ENCODE measurements at places on chromosomes 6 and 20.

- peak; percentile 29 for DNase-seq
Measured at GRCh38 chr20:10415013-10415650, 18.9 kb downstream of the MKKS start.

DNA sequence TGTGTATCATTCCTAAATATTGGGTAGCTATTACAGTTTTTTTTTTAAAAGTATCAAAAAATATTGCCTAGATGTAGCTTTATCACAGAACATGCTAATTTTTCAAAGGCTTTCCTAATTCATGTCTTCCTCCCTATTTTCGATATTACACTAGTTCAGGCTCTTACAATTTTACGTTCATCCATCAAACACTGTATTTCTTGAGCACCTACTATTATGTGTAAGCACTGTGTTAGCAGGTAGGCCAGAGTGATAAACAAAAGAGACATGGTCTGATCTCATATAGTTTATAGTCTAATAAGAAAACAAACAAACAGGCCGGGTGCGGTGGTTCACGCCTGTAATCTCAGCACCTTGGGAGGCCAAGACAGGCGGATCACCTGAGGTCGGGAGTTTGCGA is 69.5 kb downstream of the FAM217A start:
- no peak for DNase-seq

DNA sequence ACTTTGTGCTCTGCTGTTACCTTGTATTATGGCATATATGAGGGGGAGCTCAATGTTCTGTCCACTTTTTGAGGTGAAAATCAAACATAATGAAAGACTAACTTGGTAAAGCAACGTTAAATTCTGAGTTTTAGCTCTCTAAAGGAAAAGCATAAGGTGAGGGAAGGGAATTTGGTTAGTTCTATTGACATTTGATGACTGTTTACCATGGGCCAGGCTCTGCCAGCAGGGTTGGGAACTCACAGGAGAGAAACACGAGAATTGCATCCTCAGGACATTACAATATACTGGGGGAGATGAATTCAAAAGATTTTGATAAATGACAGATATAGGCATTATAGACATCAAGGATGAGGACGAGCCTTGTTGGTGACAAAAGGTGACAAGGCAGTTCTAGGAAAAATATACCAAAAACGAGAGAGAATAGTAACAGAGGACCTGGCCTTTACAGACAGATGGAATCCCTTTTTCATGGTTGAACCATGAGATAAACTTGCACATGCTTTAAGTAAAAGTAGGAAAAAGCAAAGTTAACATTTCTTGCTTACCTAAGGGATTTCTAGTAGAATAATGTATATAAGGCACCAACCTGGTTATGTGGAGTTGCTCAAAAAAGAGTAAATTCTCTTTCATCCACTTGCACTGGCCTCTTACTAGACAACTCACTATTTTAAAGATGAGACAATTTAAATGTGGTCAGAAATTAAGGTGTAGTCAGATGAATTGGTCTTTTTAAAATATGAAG is 191.4 kb downstream of the NKAIN2 start:
- DNase-seq: no peak

GRCh38 chr20:22582964-22583772 is 1.2 kb downstream of the FOXA2 start:
- DNase-seq: no peak

- no peak for DNase-seq
Measured at GRCh38 chr6:81237226-81237625, 515.3 kb downstream of the TENT5A start.

- no peak for DNase-seq
Measured at GRCh38 chr6:14922706-14923460, 323.0 kb upstream of the JARID2 start.

DNA sequence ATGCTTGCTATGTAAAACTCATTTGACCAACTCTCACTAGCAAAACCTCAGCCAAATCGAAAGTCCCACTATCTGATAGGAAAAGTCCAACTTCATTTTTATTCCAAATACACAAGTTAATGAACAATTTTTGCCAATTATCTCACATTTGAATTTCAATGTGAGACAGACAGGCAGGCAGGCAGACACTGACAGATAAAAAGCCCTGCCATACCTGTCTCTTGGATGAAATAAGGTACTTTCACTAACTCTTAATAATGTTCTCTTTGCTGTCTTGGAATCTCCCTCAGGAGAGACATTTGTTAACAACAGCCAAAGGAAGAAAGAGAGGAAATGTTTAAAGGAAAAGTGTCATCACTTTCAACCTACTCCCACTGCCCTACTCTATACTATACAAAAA is 82.0 kb downstream of the RNGTT start:
- DNase-seq: no peak

DNA sequence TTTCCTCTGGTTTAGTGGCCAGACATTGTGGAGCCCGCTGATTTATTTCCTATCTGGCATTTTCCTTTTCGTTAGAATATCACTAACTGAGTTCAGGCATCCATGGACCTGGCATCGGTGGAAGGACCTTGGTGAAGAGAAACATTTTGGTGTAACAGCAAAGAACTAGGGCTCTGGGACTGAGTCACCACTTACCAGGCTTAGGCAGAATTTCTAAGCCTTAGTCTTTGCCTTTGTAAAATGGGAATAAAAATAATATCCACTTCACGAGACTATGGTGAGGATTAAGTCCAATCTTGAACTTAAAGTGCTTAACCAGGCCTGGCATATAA is 42.0 kb upstream of the ENPP1 start:
- DNase-seq: no peak

GRCh38 chr6:133969921-133970295 is 16.9 kb downstream of the TBPL1 start:
- DNase-seq: no peak

DNA sequence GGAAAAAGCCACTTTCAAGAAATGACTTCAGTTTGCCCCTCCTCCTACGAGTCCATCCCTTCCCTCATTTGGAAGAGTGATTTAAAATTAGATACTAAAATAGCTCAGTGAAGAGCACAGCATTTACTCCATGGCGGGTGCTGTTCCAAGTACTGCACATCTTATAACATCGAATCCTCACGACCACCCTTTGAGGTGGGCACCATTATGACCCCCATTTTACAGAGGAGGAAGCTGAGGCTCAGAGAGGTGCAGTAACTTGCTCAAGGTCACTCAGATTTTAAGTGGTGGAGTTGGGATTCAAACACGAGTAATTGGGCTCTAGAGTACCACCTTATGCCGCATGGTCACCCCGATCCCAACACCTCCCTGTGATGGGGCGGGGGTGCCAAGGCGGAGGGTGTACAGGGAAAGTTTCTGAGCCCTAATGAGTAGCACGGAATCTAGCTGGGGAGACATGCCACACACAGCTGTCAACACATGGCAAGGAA is 25.5 kb downstream of the TTBK1 start:
- no peak for DNase-seq

DNA sequence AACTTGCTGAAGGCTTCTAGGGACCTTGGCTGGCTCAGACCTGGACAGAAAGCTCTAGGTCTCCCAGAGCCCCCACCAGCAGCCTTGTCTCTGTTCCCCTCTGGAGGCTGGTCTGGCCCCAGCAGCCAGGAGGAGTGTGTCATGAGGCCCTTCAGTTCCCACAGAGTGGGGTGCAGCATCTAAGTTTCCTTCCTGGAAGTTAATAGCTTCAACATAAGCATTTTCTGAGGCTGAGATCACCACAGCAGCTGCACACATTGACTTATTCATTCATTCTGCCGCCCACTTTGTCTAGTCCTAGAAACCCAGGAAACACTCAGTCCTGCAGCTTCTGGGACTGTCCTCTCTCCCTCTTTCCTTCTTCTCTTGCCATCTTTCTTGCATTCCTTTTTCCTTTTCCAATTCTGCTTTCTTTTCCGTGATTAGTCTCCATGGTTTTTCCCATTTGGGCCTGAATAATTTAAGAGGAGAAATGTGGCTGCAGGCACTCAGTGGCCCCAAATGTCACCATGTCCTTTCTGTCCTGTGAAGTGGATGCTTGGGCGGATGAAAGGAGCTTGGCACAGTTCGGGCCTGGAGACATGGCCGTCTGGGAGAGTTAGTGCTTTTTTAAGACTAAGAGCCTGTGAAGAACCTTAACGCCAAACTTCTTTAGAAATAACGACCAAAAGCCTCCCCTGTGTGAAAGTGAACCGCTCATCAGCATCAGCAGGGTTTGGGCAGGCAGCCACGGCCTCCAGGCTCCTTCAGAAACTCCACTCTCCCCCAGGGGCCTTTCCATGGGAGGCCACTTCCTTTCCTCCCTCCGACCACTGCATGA is 31.0 kb upstream of the PCMTD2 start:
- peak; percentile 86 for DNase-seq

DNA sequence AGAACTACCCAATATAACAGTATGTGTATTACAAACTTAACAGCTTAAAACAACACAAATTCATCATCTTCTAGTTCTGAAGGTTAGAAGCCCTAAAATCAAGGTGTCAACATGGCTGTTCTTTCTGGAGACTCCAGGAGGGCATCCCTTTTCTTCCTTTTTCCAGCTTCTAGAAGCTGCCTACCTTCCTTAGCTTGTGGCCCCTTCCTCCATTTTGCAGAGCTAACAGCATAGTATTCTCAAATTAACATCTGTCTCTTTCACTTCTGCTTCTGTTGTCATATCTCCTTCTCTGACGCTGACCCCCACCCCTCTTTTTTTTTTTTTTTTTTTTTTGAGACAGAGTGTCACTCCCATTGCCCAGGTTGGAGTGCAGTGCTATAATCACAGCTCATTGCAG is 52.8 kb upstream of the AKIRIN2 start:
- no peak for DNase-seq

DNA sequence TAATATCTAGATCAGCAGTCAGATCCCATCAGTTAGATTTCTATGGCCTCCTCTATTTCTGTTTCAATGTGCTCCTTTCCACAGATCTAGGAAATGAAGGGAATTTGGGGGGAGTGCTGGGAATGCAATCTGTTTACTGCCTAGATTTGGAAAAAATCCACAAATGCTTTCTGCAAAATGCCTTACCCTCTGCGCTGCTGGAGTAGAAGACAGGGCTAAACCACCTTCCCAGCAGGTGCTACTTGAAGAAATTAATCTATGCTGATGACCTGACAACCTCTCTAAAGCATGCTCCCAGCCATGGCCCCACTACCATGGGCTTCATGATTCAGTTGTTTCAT is 46.2 kb downstream of the LY86 start:
- DNase-seq: no peak

GRCh38 chr6:33273129-33273923 is 1.5 kb downstream of the RPS18 start:
- no peak for DNase-seq

DNA sequence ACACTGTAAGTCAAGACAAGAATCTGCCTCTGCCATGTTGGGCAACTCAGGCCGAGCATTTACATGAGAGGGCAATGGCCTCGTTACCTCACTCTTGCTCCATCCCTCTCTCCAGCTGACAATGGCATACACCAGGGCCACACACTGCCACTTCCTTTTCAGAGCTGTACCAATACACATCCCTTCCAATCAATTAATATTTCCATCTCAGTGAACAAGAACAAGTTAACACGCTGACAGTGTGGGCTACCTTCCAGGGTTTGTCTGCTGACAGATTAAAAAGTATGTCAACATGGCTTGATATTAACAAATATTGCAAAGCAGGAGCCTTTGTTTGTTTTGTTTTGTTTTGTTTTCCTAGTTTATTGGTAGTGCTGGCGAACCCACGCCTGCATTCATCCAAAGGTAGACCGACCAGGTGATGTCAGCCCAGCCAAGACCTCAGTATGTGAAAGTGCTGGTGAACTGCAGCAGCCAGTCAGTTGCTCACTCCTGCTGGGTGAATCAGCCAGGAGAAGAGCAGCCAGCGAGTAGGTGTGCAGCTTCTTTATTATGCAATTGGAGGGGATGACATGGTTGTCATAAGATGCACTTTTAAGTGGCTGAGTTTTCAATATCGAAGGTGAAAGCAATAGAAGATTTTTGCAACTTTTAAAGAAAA is 487.3 kb upstream of the JARID2 start:
- peak; percentile 66 for DNase-seq

GRCh38 chr20:13870170-13870748 is 85.4 kb downstream of the NDUFAF5 start:
- DNase-seq: no peak

- DNase-seq: no peak
Measured at GRCh38 chr6:29633534-29633905, 537 bp upstream of the GABBR1 start.

GRCh38 chr20:63830841-63831588 is at the start of gene ZBTB46:
TSS of gene ZBTB46 (minus strand) at chr20:63831264. CDS start at chr20:63790757, 40,507 bp downstream.
- DNase-seq: no peak

DNA sequence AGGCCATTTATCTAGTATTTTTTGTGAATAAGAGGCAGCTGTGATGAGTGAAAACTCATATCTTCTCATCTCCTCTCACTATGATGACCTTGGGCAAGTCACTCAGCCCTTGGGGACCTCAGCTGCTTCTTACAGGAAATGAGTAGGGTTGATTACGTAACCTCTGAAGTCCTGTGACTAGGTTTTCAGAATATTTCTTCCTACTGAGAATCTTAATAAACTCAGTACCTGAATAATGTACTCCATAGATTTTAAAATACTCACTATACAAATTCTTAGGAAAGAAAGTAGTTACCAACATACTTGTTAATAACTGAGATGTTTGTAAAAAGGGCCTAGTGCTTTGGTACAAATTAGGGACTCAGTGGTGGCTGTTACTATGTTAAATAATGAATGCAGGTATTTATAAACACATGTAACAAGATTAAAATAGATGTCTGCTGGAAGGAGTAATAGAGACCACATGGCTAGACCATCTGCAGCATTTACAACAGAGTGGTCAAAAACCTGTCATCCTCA is 60.9 kb downstream of the RPRD1B start:
- peak; percentile 86 for DNase-seq

DNA sequence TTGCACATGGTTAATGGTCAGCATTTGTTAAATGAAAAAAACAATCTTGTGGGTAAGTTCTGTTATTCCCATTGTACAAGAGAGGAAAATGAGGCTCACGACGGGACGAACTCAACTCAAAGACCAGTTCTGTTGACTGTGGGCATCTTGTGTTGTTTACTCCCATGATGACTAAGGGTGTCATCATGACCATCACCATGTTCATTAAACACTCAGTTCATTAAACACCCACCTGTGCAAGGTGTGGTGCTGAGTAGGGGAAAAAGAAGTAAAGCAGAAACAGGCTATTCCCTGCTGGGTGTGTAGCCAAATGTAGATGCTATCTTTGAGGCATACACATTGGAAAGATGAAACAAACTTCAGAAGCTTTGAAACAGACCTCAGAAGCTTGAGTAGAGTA is 4.5 kb downstream of the CHMP4B start:
- no peak for DNase-seq
